CD4-positive, alpha-beta T cell (primary cell): ENCODE measurements at places on chromosomes 11 and 22.

DNA sequence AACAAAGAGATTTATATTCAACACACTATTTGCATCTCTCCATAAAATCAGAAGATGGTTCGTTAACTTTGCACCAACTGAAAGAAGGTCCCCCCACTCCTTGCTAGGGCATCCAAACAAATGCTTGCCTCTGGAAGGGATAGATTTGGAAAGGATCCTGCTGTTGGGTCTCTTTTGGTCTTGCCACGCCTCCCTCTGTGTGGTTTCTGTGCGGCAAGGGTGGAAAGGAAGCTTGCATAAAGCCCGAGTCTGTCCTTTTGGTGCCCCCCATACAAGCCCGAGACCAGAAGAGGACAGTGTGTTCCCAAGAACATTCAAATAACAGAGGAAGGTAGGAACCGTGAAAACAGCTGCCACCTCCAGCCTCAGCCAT, 15.1 kb downstream of the SCGB1A1 start:
- no peak for DNase-seq

- DNase-seq = no peak
These were observed 5.8 kb downstream of the DEPDC7 start for GRCh38 chr11:33021501-33021900.

- DNase-seq = no peak
These were observed 91.6 kb upstream of the B3GAT1 start for GRCh38 chr11:134503596-134503995.

- no peak for DNase-seq
These were observed 813.0 kb downstream of the LUZP2 start for GRCh38 chr11:25309818-25310217.

GRCh38 chr22:44595841-44596341, 97.9 kb upstream of the RTL6 start:
- DNase-seq = no peak

DNA sequence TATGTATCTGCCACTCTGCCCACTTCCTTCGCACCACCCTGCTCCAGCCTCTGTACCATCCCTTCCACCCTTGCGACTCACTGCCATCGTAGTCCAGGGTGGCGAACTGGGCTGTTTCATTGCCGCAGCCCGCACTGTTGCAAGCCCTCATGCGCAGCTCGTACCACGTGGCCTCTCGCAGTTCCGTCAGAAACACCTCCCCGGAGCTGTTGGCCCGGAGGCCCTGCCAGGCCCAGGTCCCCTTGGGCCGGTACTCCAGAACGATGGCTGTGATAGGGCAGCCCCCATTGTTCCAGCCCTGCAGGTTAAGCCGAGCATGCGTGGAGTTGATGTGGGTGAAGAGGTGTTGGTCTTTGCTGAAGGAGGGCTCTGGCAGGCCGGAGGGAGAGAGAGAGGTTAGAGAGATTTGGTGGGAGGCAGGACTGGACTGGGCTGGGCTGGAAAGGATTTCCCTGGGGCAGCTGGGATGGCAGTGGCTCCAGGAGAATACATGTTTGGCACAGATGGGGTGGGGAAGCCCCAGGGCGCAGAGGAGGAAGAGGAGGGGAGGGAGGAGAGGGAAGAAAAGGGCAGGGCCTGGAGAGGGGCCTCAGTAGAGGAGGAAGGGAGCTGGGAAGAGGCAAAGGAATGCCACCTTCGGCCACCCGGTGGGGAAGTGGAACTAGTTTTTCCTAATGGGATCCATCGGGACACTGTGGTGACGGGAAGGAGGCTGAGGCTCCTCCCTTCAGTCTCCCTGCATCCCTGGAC, 109.6 kb downstream of the CEP164 start:
- DNase-seq = no peak

- peak; percentile 29 for DNase-seq
These were observed at the start of gene RIC3 for GRCh38 chr11:8168485-8169257. Gene RIC3 (minus strand): TSS chr11:8169025. CDS start chr11:8168989, 36 bp downstream.

- no peak for DNase-seq
These were observed 41.7 kb downstream of the RPS6KA4 start for GRCh38 chr11:64400667-64401066.

DNA sequence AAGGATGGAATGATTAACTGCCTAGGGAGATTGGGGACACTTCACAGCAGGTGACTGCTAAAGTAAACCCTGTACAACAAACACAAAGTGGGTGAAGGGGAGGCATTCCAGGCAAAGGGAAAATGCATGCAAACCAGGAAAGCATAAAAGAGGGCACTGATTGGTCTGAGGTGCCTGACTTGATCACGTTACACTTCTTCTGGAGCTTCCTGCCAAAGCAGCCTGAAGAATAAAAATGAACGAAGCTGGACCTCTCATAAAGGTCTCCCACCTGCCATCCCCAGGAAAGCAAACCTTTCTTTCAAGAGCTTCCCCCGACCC, 46.7 kb upstream of the SCUBE2 start:
- DNase-seq = no peak

- DNase-seq = no peak
These were observed 1026.0 kb downstream of the TBC1D22A start for GRCh38 chr22:47788461-47788860.

DNA sequence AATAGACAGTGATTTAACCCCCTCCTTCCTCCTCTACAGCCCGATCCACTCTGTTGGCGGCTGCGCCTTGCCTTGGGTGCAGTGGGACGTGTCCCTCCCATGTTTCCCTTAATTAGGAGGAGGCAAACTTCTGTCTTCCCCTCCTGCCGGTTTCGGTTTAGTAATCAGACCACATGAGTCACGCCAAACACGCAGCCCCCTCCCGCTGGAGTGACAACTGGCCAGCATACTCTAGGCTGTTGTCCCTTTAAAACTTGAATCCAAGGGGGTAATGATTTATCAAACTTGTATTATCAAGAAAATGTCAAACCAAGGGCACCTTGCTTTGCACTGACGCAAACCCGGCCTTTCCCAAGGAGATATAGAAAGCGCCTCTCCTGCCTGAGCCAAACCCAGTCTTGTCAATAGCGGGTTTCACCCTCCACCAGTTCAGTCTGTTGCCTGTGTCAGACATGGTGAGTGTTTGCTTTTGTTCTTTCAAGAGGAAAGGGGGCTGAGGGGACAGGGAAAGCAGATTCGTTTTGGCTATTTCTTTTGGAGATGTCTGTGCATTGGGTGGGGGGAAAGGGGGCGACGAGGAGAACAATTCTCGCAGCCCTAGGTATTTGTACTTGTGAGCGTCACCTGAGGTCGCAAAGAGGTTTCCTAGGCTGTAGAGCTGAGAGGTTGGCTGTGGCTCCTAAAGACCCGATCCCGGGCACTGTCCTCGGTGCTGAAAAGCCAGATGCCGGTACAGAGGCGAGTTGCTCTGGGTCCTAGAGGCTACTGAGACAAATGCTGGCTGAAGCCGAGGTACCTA, at the start of gene SLC6A5:
Gene SLC6A5 (plus strand): TSS at position 388 of the 799 bp plus-strand sequence. CDS start 65 bp downstream, at position 453.
- peak; percentile 11 for DNase-seq

DNA sequence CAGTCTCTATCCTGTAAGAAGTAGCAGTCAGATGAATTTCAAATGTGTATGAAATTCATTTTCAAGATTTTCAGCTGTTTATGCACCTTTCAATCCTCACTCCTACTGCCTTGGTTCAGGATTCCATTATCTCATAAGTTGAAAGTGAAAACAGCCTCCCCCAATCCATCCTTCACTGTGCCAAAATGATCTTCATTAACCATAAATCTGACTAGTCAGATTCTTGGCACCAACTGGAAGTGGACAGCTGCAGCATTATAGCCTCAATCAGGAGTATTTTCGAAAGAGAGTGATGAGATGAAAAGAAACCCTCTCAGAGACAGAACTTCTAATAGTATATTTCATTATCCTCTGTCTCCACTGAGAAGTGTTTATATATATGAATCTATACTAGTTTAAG, 365.3 kb upstream of the PDGFD start:
- no peak for DNase-seq

DNA sequence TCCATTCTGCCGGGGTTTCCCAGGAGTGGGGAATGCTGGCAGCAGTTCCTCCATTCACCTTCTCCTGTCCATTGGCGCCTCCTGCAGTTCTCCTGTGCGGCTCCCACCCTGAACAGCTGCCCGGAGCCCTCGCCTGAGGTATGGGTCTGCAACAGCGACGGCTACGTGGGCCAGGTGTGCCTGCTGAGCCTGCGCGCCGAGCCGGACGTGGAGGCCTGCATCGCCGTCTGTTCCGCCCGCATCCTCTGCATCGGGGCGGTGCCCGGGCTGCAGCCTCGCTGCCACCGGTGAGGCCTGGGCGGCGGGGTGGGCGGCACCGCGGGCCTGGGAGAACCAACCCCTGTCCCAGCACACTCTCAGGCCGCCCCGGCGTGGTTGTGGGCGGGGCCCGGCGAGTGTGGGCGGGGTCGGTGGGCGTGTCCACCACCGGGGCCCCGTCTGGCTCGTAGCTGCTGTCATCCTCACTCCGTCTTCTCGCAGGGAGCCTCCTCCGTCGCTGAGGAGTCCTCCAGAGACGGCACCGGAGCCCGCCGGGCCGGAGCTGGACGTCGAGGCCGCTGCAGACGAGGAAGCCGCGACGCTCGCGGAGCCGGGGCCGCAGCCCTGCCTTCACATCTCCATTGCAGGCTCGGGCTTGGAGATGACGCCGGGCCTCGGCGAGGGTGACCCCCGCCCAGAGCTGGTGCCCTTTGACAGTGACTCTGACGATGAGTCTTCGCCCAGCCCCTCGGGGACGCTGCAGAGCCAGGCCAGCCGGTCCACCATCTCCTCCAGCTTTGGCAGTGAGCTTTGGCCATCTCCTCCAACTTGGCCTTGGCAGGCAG, 14.0 kb upstream of the RELT start:
- no peak for DNase-seq

DNA sequence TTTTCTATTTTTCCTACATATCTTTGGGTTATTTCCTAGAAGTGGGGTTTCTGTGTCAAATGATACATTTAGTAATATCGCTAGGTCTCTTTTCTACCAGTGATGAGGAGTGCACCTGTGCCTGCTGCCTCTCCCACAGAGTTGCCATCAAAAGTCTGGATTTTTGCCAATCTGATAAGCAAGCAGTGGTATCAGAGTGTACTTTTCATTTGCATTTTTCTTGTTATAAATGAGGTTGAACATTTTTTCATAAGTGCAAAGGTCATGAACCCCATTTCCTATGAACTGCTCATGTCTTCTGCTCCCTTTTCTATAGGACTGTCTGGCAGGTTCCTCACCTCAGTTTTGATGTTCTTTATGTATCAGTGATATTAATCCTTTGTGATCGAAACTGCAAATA, 1.7 kb downstream of the TRPM5 start:
- peak; percentile 21 for DNase-seq

- no peak for DNase-seq
These were observed 69.4 kb downstream of the FAM76B start for GRCh38 chr11:95720195-95720594.

- no peak for DNase-seq
These were observed at the start of gene UCP3 for GRCh38 chr11:74008373-74009229. Gene UCP3 (minus strand): TSS chr11:74009085. CDS start chr11:74007042, 2,043 bp downstream.

- DNase-seq = no peak
These were observed at the start of gene SEZ6L for GRCh38 chr22:26169315-26170111. Gene SEZ6L (plus strand): TSS chr22:26169462. CDS start chr22:26169670, 208 bp downstream.

GRCh38 chr11:3936517-3936916, 81.1 kb downstream of the STIM1 start:
- no peak for DNase-seq

DNA sequence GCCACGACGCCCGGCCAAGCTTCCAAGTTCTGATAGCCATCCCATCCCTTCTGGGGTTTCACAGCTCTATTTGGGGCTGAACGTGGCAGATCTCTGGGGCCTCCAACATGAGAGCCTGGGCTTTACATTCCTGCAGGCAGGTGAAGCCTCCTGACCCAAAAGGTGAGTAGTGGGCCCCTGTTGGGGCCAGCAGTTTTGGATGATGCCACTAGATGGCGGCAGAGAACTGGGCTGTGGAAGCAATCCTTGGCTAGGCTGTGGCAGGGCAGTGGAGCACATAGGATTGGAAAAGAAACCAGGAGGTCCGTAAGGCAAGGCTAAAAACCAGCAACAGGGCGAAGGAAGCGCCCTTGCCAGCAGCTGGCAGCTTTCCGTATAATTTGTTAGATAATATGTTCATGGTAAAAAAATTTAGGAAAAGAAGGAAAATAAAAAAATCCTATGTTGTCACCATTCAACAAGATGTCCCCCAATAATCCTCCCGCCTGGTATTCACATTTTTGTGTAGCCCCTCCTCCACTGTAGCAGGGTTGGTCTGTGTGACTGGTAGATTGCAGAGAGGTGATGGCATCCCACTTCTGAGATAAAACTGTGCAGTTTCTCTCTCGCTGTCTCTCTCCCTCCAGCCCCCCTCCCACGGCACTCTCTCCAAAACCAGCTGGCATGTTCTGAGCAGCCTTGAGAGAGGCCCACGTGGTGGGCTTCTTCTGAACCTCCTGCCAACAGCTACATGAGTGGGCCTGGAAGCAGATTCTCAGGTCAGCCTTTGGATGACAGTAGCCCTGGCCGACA, 43.6 kb upstream of the OR4B1 start:
- DNase-seq = peak; percentile 45

GRCh38 chr11:10683429-10683828, 10.1 kb downstream of the IRAG1 start:
- no peak for DNase-seq

DNA sequence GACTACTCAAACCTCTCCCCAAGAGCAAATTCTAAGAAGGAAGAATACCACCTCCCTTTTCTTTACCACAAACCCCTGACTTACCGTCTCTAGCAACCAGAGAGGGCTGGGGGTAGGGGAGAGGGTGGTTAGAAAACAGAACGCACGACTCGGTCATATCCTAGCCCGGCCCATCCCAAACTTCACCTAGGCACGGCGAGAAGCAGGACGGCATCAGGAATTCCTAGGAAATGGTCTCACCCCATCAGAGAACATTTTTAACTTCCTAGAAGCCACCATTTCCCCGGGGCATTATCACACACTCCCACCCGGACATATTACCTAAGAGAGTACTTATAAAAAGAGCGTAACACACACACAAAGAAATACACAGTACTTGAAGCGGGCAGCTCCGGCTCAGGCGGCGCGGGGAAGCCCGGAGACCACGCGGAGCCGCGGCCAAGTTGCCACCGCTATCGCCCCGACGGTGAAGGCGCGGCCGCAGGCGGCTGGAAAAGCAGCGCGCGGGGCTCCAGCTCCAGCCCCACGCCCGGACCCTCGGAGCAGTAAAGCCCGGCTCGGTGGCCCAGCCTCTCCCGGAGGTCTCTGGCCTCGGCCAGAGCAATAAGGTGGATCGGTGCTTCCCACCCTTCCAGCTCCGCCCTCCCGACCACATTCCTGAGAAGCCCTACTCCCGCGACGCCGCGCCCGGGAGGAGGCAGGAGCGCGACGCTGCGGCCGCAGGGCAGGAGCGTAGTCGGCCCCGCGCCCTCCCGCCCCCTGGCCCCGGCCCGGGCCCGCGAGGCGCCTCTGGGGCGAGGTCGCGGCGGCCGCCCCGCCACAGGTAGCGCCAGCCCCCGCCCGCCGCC, 878 bp downstream of the RRAS2 start:
- DNase-seq = peak; percentile 45

- no peak for DNase-seq
These were observed 9.1 kb upstream of the TTLL8 start for GRCh38 chr22:50067244-50067643.

- no peak for DNase-seq
These were observed 73.5 kb upstream of the PPARA start for GRCh38 chr22:46076651-46077339.
